Fibroblast of villous mesenchyme (primary cell): ENCODE measurements at places on chromosomes 11 and 22. TPM values are rescaled to one million over a fixed set of nuclear protein-coding genes. Genes with fewer than 3 reads are reported as not detected.

AGBL2 gene
- 0.64 and 1.3 TPM in 2 replicates for total RNA-seq

PKP3 gene
- 2.2 and 2.6 TPM in 2 replicates for total RNA-seq

CBLIF gene
- not detected in 2 replicates for total RNA-seq

ALG12 gene
- 17.1 and 20.3 TPM in 2 replicates for total RNA-seq

MAP4K2 gene
- total RNA-seq: 10.8 and 16.4 TPM in 2 replicates

ELMOD1 gene
- total RNA-seq: 0.43 and 0.64 TPM in 2 replicates

DNA sequence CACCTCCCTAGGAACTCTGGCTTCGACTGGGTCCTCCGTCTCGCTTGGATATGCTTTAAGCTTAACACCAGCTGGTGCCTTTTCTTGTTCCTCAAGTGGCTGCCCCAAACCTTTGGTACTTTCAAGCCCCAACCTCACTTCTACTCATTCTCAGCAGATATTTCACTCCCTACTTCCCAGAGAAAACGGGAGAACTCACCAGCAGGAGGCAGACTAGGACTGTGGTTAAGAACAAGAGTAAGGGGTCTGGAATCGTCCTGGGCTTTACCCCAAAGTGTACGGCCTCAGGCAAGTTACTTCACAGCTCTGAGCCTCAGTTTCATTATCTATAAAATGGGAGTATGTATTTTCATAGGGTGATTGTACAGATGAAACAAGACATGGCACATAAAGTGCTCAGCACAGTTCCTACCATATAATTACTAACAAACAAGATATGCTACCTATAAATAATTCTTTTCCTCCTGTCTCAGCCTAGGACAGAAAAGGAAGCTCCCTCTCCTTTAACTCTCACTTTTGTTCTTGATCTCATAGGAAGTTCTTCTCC is 37.8 kb downstream of the PAMR1 start:
- DNase-seq: peak; percentile 60

DNA sequence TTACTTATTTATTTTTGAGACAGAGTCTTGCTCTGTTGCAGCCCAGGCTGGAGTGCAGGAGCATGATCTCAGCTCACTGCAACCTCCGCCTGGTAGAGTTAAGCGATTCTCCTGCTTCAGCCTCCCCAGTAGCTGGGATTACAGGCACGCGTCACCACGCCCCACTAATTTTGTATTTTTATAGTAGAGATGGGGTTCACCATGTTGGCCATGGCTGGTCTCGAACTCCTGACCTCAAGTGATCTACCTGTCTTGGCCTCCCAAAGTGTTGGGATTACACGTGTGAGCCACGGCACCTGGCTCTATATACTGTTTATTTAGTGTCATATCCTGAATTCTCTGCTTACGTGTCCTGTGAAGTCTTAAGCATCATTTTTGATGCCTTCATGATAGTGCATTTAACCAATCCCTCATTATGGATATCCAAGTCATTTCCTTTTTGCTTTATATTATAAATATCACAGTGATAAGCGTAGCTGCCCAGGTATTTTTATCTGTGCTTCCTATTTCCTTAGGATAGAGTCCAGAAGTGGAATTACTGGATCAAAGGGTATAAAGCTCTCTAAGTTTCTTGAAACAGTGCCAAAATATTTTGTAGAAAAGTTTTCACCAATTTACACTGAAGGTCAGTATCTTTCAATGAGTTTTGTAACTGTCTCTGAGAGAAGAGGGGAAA is 871 bp upstream of the SIDT2 start:
- DNase-seq: no peak

GRCh38 chr11:5737091-5737490 is 843 bp downstream of the OR56B1 start:
- peak; percentile 20 for DNase-seq

- no peak for DNase-seq
Measured at GRCh38 chr11:44290208-44290607, 19.7 kb downstream of the ALX4 start.

GRCh38 chr11:16973338-16973964 is 40.8 kb downstream of the PLEKHA7 start:
- no peak for DNase-seq
